ENCODE measurements at places on chromosomes 12 and 14. TPM values are rescaled to one million over a fixed set of nuclear protein-coding genes. Genes with fewer than 3 reads are reported as not detected.

GRCh38 chr12:19234981-19235871 lies 105.7 kb downstream of the PLEKHA5 start:
- DNase-seq, result no peak

DNA sequence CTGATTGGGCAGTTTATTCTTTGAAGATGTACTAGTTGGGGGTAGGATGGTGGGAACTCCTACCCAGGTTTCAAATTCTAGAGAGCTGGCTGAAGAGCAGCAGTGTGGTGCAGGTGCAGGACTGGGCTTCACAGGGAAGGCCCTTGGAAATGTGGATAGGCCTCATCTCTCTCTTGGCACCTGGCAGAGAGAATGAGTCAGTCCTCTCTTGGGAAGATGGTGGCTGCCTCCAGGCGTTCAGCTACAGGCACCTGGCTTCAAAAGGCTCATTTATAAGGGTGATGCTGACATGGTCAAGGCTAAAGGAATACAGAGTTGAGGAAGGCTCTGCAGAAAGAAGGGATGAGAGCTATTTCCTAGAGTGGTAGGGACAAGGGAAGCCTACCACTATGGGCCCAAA lies 179.7 kb upstream of the VASH1 start:
- no peak for DNase-seq

DNA sequence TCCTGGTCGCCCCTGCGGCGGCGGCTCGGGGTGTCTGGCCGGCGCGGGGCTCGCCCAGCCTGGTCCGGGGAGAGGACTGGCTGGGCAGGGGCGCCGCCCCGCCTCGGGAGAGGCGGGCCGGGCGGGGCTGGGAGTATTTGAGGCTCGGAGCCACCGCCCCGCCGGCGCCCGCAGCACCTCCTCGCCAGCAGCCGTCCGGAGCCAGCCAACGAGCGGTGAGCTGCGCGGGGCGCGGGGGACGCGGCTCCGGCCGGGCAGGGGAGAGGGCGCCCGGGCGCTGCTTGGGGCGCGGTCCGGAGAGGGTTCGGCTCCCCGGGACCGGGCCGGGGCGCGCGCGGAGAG lies at the start of gene LGALS3:
LGALS3 (plus strand) TSS at position 167 of the 342 bp plus-strand sequence. CDS start 8,122 bp downstream, outside the sequence.
- DNase-seq, result peak; percentile 64

DNA sequence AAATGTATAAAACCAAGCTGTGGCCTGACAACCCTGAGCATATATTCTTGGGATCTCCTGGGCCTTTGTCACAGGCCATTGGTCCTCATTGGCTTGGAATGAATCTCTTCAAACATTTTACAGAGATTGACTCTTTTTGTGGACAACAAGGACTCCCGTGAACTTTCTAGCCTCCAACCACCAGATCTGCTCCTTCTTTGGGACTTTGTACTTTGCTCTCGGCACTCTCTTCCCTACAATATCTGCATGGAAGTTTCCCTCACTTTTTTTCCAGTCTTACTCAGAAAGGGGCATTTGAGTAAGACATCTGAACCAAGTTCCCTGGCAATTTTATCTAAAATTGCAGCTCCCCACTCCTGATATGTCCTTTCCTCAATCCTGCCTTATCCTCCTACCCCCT lies 158.8 kb downstream of the PHLDA1 start:
- no peak for DNase-seq

GRCh38 chr12:122946690-122947341 lies 19.4 kb downstream of the ABCB9 start:
- peak; percentile 48 for DNase-seq

DNA sequence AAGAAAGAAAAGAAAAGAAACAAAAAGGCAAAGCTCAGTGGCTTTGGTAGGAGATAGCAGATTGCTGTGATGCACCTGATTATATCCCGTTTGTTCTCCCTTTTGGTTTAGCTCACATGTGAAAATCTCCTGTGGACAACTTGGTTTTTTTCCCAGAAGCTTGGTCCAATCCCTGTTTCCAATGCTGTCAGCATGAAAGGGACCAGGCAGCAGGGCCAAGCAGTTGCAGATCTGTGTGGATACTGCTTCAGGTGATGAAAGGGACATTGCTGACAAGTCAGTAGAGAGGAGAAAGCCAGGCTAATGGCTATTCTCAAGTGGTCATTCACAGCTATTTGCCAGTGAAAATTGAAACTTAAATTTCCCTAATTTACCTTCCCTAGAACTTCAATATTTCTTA lies 18.8 kb upstream of the SLCO1A2 start:
- DNase-seq, result no peak

Gene LTB4R2
- total RNA-seq, result 14.8 TPM

GRCh38 chr12:103561174-103561573 lies 25.9 kb upstream of the STAB2 start:
- DNase-seq, result no peak

- no peak for DNase-seq
Measured at GRCh38 chr12:3456809-3457208, 34.2 kb upstream of the PRMT8 start.

Gene PLXNC1
- 3.0 TPM for total RNA-seq

Gene GZMH
- total RNA-seq, result not detected

Gene P2RX2
- total RNA-seq, result 8.6 TPM

- no peak for DNase-seq
Measured at GRCh38 chr12:80716696-80717469, at the start of gene MYF5. TSS of gene MYF5 (plus strand) at chr12:80716912. CDS start at chr12:80717064, 152 bp downstream.

Measured in mesothelial cell of epicardium (in vitro differentiated cells).